Fibroblast of mammary gland (primary cell): ENCODE measurements at places on chromosomes 6 and 20.
A peak's percentile ranks its signal among the peaks of the same experiment; 100 is the strongest.

DNA sequence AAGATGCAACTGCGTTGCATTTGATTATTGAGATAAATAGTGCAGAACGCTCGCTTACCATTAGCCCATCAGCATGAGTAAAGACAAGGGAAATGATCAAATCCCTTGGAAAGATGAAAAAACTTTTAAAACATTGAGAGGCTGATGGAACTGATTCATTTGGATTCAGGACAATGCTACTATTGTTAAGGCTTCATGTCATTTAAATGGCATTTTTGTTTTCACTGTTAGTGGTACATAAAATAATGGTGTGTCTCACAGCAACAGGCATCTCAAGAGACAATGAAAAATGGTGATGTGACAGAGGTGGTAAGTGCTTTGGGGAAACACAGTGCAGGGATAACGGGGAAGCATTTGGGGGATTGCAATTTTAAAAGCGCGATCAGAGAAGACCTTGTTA, 159.7 kb upstream of the KCNG1 start:
- no peak for DNase-seq

- DNase-seq, result no peak
Measured at GRCh38 chr6:149452037-149452939, 32.5 kb downstream of the ZC3H12D start.

GRCh38 chr6:4640139-4640538, 136.1 kb upstream of the CDYL start:
- peak; percentile 61 for DNase-seq

GRCh38 chr6:125792680-125793079, 1.9 kb downstream of the NCOA7 start:
- peak; percentile 76 for DNase-seq

- no peak for DNase-seq
Measured at GRCh38 chr6:62162858-62163257, 123.2 kb downstream of the KHDRBS2 start.

- DNase-seq, result no peak
Measured at GRCh38 chr20:59361411-59361810, 61.0 kb downstream of the EDN3 start.

- DNase-seq, result no peak
Measured at GRCh38 chr20:1842281-1842680, 52.9 kb upstream of the SIRPA start.

DNA sequence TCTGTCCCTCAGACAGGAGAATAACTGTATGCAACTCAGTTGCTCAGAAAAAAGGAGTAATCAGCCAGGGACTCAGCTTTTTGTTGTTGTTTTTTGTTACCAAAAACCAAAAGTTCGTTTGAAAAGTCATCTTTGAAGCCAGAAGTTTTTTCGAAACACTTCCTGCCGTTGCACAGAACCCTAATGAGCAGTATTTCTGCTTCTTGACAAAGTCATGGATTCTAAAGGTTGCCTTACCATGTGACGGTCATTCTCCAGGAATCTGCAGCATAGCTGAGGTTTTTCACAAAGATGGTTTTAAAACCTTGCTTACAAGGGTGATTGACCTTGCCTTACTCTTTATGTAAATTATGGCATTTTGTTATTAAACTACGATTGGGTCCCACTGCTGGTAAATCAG, 1.9 kb downstream of the RAB32 start:
- peak; percentile 54 for DNase-seq

- DNase-seq, result no peak
Measured at GRCh38 chr6:43020847-43021246, 576 bp upstream of the RRP36 start.

DNA sequence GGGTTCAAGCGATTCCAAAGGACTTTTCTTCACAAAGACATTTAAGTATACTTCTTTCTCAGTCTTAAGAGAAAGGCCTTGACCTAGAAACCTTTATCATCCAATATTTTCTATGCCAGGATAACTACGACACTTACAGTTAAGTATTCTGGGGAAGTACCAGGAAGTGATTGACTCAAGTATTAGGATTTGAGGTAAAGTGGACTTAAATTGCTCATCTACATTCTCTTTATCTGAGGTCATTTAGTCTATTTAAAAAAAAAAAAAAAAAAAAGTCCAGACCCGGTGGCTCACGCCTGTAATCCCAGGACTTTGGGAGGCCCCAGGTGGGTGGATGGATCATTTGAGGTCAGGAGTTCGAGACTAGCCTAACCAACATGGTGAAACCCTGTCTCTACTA, 114.7 kb downstream of the ZFAND3 start:
- peak; percentile 44 for DNase-seq

- no peak for DNase-seq
Measured at GRCh38 chr6:5653801-5654200, 352.9 kb downstream of the NRN1 start.

DNA sequence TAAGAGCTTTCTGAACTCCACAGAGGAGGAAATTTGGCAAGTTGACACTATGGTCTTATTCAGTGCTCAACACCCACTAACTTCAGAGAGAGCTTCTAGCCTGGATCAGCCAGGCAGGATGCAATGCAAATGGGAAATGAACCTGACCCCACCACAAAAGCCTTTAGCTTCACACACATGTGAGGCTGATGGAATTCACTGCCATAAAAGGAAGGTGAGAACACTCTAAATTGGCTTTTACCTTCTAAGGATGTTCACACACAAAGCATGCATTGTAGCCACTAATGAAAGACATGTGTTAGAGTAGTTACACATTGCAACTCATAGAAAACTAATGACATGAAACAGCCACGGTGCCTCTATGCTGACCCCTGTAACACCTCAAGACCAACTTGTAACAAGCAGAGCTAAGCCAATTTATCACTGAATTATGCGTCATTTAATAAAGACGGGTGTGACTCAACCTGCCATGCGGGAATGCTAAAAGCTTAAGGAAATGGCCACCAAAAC, 262.1 kb downstream of the HACE1 start:
- peak; percentile 67 for DNase-seq

DNA sequence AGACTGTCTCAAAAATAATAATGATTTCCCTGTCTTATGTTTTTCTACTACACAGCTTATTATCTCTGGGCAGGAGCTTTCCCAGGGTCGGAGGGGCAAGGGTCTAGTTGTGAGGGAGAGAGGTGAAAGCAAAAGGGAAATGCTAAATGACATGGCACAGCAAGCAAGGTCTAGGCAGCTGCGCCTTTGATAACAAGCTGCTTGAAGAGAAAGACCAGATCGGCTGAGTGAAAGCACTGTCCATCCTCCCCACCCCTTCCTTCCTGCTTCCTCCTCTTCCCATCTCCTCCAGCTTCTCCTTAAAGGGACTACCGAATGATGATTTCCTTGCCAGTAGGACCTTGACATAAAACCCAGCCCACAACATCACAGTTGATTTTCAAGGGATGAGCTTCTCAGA, 158.1 kb upstream of the AKAP12 start:
- DNase-seq, result no peak

DNA sequence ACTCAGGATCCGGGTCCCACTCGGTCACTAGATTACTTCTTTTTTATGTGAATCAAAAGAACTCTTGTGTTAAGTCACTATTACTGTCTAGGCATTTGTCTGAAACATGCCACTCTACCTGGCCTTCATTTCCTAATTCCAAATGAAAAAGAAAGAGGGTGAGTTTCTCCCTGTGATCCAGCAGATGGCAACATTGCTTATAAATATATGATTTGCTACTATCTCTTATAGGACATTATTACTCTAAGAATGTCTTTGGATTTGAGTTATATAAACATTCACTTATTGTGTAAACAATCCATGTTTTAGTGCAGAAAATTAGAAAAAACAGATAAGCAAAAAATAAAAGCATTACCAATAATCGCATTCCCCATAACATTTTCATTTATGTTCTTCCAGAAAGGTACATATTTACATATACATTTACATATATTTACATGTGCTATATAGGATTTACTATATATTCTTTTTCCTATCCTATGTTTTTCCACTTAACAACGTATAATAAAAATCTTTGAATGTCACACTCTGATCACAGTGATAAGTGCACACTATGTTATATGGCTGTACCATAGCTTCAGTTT, 66.9 kb downstream of the FAXC start:
- peak; percentile 34 for DNase-seq

GRCh38 chr6:129903082-129903481, 42.0 kb upstream of the TMEM244 start:
- no peak for DNase-seq

GRCh38 chr6:41622206-41622988, 15.9 kb upstream of the MDFI start:
- DNase-seq, result no peak

DNA sequence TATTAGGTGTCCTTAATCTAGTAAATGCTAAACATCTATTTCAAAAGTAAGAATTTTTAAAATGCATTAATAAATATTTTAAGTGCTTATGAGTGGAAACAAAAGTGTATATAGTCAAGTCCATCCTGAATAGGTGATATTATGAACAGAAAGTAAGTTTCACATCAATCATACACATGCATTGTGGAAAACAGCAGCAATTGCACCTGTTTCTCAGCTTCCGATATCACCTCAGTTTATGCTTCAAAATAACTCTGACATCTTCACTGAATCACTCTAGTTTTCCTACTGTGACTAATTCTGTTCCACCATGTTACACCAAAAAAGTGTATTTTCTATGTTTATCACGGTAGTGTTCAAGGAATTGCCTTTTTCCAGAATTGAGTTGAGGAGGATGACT, 172.6 kb upstream of the MANEA start:
- no peak for DNase-seq

GRCh38 chr6:72976484-72976883, 248.8 kb downstream of the KHDC1L start:
- DNase-seq, result no peak

GRCh38 chr6:1393641-1394283, 4.4 kb downstream of the FOXF2 start:
- DNase-seq, result no peak

DNA sequence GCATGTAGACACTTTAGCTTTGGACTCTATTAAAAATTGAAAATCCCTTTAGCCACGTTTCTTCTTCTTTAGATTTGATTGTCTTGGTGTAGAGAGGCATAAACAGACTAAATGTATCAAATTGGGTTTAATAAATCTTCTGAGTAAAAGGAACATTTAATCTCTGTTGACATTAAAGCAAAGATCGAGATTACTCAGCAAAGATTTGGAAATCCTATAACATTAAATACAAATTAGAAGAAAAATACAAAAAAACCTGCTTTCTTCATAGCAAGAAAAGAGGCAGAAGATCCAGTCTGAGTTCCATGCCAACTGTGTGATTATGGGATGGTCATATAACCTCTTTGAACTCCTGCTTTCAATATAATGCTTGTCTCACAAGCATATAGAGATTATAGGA, 172.3 kb downstream of the GJA1 start:
- DNase-seq, result no peak

GRCh38 chr6:155388591-155388990, 67.0 kb downstream of the NOX3 start:
- DNase-seq, result peak; percentile 36

- DNase-seq, result no peak
Measured at GRCh38 chr6:7230956-7231713, 81.9 kb downstream of the SSR1 start.

GRCh38 chr6:169161572-169162167, 92.0 kb downstream of the THBS2 start:
- no peak for DNase-seq

- DNase-seq, result peak; percentile 47
Measured at GRCh38 chr20:23753589-23753988, 2.9 kb upstream of the CST1 start.

DNA sequence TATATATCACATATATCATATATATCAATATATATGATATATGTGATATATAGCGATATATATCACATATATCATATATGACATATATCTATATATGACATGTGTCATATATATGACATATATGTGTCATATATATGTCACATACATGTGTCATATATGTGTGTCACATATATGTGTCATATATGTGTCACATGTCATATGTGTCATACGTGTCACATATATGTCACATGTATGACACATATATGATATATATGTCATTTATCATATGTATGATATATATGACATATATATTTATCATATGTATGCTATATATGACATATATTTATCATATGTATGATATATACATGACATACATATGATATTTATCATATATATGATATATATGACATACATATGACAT, 27.6 kb upstream of the ZNF292 start:
- no peak for DNase-seq

- no peak for DNase-seq
Measured at GRCh38 chr20:61937146-61937962, 128.3 kb downstream of the TAF4 start.

DNA sequence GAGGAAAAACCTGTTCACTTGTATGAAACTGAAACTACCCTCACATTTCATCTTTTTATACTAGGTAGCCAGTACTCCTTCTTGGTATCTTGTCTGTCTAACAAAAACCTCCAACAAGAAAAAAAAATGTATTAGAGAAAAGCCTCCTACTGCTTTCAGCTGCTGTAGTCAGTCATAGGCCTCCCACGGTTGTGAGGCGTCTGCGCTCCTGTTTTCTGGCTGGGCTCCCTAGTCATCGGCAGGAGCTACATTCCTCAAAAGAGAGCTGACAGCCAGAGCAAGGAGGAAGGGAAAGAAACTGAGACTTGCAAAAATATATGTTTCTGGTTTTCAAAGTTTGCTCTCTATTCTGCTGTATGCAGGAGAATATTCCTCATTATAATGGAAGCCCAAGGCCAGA, 517.0 kb downstream of the LMBRD1 start:
- no peak for DNase-seq

DNA sequence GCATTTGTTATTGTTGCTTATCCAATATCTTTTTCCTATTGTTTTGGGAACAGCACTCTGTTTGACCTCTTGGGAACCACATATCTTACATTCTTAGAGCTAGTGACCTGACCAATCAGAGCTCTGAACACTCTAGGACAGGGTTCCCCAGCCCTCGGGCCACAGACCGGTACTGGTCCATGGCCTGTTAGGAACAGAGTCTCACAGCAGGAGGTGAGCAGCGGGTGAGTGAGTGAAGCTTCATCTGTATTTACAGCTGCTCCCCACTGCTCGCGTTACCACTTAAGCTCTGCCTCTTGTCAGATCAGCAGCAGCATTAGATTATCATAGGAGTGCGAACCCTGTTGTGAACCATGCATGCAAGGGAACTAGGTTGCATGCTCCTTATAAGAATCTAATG, 226.0 kb upstream of the TSHZ2 start:
- no peak for DNase-seq

DNA sequence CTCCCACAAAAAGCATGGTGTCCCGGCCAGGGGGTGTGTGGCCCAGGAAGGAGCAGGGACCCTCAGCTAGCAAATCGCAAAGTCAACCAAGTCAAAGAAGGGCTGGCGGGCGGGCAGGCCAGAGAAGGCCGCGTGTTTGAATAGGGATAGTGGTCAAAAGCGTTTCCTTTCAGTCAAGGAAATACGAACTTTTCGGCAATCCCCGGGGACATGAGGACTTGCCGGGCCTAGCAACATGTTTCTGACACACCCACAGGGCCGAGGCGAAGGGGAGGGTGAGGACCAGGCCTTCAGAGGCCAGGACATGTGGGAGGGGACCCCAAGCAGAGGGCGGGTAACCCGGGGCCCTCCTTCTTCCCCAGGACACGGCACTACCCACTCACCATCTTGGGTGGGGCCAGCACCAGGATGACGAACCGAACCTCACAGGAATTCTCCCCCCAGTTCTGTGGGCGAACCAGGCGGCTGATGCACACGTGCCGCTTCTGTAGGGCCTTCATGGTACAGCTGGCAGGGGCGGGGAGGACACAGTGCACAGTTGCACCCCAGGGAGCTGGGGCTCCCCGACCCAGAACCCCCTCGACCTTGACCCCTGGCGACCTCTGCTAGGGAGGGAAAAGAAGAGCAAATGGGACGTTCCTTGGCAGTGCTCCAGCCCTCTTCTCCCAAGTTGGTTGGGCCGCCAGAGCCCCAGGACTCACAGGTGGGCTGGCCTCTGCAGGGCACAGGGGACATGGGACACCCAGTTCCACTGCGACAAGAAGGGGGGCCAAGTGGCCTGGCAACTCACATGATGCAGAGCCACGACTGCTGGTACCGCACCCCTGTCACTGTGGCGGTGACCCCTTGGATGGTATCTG, 5.6 kb downstream of the SLC4A11 start:
- DNase-seq, result no peak
